SK-N-SH (cell line): ENCODE measurements at places on chromosomes 16 and 17. TPM values are rescaled to one million over a fixed set of nuclear protein-coding genes. Genes with fewer than 3 reads are reported as not detected.

GRCh38 chr17:72730077-72730476, 362.4 kb downstream of the SLC39A11 start:
- H3K27ac ChIP-seq: no peak overlapping the region
- no peak overlapping the region for H3K4me3 ChIP-seq
- H3K4me1 ChIP-seq: no peaks in the 10 kb centered on the region
- DNase-seq: no peak

The DDX5 gene
- 1,642 and 1,870 TPM in 2 replicates for polyA plus RNA-seq

DNA sequence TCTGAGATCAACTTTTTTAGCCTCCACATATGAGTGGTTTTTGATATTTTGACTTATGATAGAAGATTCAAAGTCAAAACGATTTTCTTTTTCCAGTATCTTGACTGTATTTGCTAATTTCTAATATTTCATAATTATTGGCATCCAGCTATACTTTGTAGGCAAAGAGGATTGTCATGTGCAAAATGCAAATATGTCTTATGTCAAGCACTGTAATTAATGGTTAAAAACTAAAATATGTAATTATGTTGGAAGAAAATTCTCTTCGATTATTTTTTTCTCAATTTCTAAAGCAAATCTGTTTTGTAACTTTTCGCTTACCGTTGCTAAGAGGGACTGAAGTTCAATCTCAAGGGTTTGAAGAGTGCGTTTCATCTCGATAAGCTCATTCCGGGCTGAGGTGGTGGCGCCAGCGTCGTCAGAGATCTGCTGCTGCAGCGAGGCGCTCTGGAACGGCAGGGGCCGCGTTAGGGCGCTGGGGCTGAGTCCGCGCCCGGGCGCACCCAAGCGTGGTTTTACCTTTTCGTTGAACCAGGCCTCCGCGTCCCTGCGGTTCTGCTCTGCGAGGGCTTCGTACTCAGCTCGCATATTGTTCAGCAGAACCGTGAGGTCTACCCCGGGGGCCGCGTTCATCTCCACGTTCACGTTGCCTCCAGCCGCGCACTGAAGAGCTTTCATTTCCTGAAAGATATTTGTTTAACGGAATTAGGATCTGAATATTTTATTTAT, 3.0 kb downstream of the KRT27 start:
- H3K4me1 ChIP-seq: no peaks in the 10 kb centered on the region
- H3K27me3 ChIP-seq: peaks cover 65% of the 10 kb centered on the region
- 0 out of 2 replicates have a peak overlapping the region, but pooled peaks have one; percentile 13 for H3K4me3 ChIP-seq
- no peak for DNase-seq

The SLC2A4 gene
- polyA plus RNA-seq: 0.44 and 0.54 TPM in 2 replicates

- H3K27me3 ChIP-seq: no peaks in the 10 kb centered on the region
- no peak overlapping the region for H3K4me3 ChIP-seq
- H3K27ac ChIP-seq: no peak overlapping the region
- DNase-seq: peak; percentile 24
- H3K36me3 ChIP-seq: no peaks in the 10 kb centered on the region
- peaks cover 8% of the 10 kb centered on the region; the same call in 1 of the 2 replicates for H3K4me1 ChIP-seq
These were observed 47.9 kb upstream of the MAP3K14 start for GRCh38 chr17:45364531-45365390.

The KRTAP4-9 gene
- polyA plus RNA-seq: not detected in 2 replicates

- no peaks in the 10 kb centered on the region for H3K27me3 ChIP-seq
- no peaks in the 10 kb centered on the region for H3K4me1 ChIP-seq
- DNase-seq: no peak
- no peak overlapping the region for H3K4me3 ChIP-seq
- H3K36me3 ChIP-seq: no peaks in the 10 kb centered on the region
These were observed 221.7 kb upstream of the HSBP1 start for GRCh38 chr16:83586036-83586435.
